ENCODE measurements at places on chromosomes 5 and 9.

DNA sequence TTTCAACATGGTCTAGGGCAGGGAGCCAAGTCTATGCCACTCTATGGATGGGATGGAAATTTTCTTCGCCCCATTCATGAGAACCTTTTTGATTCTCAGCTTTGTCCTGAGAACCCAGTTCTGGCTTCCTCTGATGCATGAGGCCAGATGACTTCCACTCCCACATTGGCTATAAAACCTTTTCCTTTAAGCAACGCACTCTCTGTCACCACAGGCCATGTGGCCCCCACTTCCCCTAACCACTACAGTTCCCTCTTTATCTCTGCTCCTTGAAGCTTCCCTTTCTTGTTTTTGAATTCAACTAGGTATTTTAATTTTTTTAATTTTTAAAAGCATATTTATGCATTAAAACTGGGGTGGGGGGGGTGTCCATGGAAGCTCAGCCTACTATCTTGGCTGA lies 401.3 kb downstream of the ENC1 start:
- no peak for DNase-seq

DNA sequence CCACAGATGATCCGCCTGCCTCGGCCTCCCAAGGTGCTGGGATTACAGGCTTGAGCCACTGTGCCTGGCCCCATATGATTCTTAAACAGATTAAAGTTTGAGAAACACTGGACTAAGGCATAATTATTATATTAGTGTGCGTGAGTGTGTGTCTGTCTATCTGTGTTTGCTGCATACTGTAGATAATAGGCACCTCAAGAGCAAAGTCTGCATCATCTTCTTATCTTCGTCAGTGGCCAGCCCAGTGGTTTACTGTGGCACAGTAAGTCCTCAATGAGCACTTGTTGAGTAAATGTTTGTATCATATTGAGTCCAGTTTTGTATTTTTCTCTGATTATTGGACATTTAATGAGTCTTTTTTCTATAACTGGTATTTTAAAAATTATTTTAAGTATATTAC lies 81.7 kb downstream of the ITGA1 start:
- no peak for DNase-seq

- DNase-seq, result no peak
Observed at GRCh38 chr9:108759399-108759798, 96.4 kb downstream of the ACTL7B start.

DNA sequence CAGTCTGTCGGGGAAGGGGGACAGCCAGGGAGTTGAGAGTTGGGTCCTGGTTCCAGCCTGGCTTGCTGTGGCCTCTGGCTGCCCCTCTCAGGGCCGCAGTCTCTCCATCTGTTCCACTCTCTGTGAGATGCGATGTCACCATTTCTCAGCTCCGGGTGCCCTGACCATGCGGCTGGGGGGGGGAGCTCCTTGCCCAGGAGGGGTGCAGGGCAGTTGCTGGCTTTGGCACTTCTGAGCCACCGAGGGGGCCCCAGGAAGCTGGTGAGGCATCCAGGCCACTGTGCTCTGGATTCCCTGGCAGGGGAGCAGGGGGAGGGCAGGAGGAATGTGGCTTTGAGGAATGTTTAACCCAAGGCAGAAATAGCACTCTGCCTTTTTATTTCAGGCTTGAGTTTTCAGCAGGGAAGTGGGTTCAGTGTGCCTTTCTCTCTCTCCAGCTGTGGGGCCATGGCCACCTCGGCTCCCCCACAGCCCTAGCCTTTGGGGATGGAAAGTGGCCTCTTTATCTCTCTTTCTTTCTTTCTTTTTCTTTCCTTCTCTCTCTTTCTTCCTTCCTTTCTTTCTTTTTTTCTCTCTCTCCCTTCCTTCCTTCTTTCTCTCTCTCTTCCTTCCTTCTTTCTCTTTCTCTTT lies 11.0 kb downstream of the NCS1 start:
- DNase-seq, result no peak

GRCh38 chr9:4223312-4223833 lies 76.5 kb downstream of the GLIS3 start:
- no peak for DNase-seq

- peak; percentile 73 for DNase-seq
Observed at GRCh38 chr5:1316588-1317340, 21.9 kb upstream of the TERT start.

GRCh38 chr9:77793849-77794248 lies 145.7 kb upstream of the GNA14 start:
- DNase-seq, result no peak

- no peak for DNase-seq
Observed at GRCh38 chr5:17398866-17399835, 98.9 kb upstream of the TAF11L2 start.

DNA sequence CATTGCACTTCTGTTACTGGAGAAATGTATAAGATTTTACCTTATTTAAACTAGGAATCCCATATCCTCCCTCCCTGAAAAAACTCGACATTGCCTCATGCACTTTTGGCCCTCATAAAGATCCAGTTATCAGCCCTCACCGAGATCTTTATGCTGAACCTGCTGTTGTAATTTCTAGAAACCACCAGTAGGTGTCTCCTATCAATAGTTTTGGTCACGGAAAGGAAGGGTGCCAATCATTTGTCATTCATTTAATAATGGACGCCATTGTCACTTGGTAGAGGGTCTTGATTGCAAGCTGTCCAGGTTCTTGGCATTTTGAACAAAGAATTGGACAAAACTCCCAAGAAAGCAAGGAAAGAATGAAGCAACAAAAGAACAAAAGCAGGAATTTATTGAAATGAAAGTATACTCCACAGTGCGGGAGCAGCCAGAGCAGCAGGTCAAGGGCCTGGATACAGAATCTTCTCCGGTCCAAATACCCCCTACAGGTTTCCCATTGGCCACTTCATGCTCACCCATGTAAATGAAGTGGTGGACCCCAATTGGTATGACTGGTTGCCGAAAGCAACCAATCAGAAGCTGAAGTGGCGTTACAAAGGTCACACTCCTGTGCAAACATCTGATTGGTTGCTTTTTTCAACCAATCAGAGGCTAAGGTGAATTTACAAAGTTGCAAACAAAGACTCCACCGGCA lies 524.3 kb downstream of the PSAT1 start:
- no peak for DNase-seq

- no peak for DNase-seq
Observed at GRCh38 chr5:15634591-15635288, 134.8 kb downstream of the FBXL7 start.

DNA sequence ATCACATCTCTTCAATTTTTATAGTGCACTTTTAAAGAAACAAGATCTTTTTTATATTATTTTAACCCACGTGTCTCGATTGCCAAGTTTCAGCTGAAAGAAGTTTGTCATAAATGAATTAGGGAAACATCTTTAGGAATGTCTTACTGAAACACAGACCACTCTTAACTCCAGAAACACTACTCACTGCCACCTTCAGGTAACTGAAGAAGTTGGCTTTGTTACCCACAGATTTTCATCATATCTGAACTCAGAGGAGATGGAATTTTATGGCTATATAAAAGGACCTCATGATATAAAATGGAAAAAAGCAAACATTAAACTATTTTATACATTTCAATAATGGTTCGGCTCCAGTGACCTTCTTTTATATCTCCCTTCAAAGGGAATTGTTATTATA lies 158.0 kb downstream of the SEMA5A start:
- DNase-seq, result no peak

DNA sequence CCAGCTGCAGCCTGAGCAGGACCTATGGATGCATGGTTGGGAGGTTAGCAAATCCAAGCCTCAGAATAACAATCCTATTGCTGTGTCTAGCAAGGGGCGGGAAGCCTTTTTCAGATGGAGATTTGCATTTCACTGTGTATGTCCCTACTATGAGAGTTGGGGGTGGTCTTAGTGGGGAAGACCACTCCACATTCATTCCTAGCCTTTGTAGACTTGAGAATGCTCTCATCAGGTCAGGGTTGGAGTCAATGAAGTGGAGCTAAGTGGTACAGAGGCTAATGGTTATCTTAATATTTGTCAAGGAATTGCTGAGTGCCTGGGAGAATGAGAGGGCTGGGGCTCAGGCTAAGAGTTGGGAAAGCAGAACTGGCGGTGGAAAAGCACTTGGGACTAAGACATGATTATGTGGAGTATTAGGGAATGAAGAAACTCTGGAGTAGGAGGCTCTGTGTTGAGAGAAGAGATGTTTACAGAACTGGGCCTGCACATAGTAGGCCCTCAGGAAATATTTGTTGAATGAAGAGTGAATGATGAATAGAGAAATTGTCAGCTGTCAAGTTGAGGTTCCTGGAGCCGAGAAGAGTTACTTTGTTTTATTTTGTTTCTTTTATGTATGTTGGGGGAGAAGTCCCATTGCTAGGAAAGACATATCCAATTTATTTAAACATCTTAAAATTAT lies 175.5 kb upstream of the SPRY4 start:
- DNase-seq, result no peak

DNA sequence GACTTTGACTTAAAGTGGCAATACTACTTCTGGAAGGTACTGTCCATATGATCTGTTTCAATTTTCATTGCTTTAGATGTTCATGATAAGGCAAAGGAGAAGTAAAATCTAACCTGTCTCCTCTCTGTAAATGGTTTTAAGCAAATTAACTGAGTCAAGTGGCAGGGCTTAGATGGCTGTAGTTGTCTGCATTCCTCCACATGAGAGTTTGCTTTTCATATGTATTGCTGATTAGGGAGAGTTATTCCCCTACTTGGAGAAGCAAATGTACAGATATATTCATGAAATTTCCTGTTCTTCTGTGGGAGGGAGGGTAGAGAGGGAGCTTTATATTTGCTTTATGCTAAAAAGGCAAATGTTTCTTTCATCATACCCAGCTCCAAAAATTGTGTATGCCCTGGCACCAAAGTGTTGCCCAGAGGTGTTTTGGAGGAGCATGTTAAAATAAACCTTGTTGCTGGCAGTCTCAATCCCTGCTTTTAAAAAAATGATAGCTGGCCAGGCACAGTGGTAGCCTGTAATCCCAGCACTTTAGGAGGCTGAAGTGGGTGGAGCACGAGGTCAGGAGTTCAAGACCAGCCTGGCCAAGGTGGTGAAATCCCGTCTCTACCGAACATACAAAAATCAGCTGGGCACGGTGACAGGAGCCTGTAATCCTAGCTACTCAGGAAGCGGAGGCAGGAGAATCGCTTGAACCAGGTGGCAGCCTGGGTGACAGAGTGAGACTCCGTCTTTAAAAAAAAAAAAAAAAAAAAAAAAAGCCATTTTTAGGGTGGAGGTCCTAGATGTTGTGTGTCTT lies 3.5 kb upstream of the LRRTM2 start:
- DNase-seq, result no peak

DNA sequence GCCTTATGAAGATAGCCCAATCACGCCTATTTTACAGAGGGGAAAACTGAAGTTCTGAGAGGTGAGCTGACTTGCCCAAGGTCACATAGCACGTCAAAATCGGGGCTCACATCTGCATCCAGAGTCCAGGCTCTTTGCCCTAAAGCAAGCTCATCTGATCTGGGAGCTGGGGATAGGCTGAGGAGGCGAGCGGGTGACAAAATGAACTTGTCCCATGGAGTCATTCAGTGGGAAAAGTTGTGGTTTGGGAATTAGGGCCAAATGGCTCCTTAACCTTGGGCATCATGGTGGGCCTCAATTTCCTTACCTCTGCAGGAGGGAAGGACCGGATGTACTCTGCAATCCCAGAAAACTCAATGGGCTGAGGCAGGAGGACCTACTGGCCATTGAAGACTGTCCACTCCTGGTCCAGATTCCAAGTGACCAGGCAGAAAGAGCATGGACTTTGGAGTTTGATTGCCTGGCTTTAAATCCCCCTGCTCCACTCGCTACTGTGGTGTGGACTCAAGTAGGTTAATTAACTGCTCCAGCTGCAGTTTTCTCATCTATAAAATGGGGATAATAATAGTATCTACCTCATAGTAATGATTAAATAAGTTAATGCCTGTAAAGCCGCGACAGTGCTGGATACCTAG lies 160.4 kb downstream of the RGS3 start:
- DNase-seq, result no peak

DNA sequence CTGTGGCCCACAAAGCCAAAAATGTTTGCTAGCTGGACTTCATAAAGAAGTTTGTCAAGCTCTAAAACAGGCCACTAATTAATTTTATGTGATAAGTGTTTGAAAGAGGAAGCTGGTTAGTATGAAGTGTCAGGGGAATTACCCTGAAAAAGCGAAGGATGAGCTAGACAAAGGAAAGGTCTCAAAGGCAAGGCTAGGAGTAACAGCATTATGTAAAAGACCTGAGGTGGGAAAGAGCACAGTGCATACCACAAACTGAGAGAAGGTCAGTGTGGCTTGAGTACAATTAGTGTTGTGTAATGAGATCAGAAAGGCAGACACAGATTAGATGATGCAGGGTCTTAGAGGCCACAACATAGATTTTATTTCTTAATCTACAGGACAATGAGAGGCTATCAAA lies 29.6 kb downstream of the RC3H2 start:
- no peak for DNase-seq

DNA sequence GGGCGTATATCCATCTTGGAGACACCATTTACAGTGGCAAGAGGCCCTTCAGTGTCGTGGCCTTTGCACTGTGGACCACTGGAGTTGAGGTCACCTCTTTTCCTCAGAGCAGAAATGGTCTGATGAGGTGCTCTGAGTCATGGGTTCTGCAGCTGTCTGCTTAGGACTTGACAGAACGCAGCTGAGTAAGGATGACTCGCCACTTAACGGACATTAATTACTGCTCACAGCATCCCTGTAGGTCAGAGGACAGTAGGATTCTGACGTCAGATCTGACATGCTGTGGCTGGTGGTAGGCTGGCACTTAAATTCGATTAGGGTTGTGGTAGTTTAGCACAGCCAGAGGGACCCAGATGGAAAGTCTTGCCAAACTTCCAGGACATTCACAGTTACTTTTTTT lies 479.4 kb downstream of the DMAC1 start:
- no peak for DNase-seq

GRCh38 chr5:113578091-113578490 lies 64.6 kb downstream of the YTHDC2 start:
- no peak for DNase-seq

DNA sequence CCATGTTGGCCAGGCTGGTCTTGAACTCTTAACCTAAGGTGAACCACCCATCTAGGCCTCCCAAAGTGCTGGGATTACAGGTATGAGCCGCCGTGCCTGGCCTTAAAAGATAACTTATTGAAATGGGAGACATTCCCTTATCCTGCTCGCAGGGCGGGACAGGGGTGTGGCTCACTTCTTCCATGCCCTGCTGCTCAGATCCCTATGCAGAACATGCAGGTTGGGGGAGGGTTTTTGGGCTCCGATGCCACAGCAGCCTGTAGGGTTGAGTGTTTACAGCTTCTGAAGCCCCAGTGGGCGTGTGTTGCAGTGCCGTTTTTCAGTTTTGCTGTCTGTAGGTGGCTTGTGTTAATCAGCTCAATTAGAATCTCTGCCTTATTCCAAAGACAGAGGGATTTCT lies 108.0 kb upstream of the BRINP1 start:
- DNase-seq, result no peak

DNA sequence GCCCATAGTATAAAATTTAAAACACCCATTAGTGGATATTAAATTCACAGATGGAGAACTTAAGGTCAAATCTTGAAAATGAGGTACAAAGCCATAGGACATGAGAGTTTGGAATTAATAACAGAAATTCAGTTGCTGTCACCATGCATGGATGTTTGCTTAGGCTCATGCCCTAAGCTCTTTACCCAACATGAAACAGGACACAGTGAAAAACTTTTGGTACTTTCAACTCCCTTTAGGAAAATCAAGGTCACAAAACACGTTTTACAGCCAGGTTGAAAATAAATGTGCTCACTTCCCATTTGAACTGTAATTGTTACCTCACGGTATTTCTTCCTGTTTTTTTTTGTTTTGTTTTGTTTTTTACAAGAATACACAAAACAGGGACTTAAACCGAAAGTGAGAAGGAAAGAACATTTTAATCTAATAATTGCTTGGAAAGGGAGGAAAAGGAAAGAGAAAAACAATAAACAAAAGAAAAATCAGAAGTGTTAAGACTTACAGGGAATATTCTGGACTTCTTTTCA lies 6.1 kb upstream of the TOPORS start:
- DNase-seq, result no peak

GRCh38 chr5:32311404-32312196 lies 1.1 kb downstream of the MTMR12 start:
- no peak for DNase-seq

All from osteocyte (in vitro differentiated cells).